ENCODE measurements at places on chromosomes 16 and 17. TPM values are rescaled to one million over a fixed set of nuclear protein-coding genes. Genes with fewer than 3 reads are reported as not detected.

DNA sequence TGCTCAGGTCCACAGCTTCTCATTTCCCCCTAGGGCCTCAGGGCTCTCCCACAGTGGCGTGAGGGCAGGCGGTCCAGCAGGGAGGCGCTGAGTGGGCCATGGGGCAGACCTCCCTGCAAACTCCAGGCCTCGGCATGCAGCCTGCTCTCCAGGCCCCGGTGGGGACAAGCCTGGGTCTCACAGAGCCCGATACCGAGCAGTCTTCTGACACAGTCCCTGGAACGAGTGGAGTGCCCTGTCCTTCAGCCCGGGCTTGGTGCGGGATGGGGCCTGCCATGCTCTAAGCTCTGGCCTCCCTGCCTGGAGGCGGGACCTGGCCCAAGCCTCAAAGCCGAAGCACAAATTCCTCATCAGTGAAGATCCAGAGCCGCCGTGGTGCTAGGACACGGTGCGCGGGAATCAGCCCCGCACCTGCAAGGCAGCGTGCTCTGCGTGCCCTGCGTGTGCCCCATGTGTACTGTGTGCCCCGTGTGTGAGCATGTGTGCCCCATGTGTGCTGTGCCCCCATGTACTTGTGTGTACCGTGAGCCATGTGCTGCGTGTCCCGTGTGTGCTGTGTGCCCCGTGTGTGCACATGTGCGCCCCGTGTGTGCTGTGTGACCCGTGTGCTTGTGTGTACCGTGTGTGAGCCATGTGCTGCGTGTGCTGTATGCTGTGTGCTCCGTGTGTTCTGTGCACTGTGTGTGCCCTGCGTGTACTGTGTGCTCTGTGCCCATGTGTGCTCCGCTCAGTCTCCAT lies 56.1 kb downstream of the ENGASE start:
- no peak for DNase-seq

DNA sequence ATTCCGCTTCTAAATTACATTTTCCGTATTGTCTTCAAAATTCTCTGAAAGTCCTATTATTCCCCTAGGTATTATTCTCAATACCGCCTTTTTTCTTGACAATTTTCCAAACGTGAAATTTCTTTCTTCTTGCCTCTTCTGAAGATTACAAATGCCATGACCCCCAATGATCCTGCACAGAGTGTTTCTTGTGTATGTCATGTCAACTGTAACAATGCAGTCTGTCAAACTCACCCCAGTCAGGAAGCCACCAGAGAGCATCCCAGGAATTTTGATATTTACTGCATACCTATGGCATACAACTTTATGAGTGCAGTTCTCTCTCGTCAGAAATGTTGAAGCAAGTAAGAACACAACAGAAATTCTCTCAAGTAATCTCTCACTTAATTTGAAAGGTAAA lies 847.3 kb upstream of the CDH8 start:
- no peak for DNase-seq

SLC22A31 gene
- 83.3 TPM for total RNA-seq

DNA sequence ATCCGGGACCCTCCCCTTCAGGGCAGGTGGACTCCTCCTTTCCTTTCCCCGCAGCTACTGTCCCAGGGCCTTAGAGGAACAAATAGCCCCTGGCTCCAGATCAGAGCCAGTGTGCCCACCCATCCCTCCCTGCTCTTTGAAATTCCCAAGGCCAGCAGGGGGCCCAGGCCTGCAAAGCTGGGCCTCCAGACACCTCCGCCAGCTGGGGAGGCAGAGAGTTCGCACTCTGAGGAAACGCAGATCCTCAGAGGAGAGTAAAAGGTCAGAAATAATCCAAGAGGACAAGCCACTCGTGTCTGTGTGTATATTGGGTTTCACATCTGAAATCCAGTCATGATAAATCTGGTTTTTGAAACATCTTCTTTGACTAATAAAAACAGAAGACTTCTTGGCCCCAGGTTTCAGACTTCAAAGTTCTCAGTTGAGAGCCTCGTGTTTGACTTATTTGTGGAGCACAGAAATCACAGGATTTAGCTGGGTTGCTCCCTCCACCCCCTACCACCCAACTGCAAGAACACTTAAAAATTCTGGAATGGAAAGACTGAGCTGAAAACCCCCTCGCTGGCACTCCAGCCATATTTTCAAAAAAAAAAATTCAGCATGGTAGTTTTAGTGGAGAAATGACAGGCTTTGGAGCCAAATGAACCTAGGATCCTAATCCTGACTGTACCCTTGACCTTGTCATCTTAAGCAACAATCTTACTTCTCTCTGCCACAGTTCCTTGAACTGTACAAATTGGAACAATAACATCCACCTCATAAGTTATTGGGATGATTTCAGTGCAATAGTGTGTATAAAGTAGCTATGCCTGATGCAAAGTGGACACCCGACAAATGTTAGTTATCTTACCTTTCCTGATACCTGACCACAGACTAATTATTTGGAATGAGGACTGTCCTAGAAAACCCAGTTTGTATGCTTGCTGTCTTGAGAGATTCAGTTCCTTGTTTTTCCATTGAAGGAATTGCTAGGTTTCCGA lies 44.5 kb upstream of the TBX2 start:
- DNase-seq: no peak

DNA sequence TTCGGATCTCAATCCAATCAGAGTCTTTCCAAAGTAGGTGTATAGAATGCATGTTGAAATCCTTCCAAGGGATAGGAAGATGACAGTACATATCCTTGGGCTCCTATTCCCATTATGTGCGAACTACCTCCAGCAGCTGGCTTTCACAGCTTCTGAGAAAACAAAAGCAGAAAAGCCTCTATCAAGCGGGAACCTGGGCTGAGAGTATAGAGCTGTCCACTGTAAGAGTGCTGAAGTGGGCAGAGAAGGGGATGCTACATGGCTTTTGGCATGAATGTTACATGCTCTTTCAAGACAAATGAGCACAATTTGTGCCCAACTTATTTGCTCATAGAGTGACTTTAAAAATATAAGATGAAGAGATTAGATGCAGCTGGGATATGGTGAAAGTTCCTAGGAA lies 993.5 kb downstream of the CDH8 start:
- no peak for DNase-seq

GRCh38 chr17:82219083-82219482 lies 6.4 kb upstream of the CCDC57 start:
- DNase-seq: no peak

DNA sequence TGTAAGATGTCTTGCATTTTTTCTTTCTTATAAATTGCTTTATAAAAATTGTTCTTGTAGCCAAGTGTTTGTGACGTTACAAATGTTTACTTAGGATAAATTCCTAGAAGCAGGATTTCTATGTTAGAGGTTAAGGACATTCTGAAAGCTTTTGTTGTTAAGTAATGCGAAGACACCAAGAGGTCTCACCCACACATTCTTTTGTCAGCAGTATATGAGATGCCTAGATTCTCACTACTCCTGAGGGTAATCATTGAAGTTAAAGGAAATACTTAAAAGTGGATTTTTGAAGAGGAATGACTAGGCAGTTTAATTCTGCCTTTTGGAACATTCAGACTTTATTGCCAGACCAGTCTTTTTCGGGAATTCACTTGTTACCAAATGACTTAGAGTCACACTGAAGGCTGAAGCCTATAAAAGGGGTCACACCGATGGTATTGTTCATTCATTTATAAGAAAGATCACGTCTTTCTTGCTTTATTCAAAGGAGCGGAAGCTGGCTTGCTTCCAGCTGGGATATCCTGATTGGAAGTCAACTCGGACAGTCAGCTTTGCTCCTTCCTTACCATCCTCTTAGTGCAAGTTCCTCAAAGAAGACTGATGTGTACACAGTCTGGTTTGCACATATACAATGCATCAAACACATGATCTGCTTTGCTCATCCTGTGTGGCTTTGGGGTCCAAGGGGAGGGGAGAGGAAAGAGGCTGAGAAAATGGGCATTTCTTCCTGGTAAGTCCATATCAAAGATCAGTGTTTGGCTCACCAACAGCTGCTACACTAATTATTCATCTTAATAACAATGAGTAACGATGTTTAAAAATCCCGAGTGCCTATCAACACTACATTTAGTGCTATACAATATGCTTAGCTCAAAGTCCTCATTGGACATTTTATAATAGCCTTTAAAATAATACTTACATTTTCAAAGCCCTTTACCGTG lies 160.0 kb downstream of the MAP2K6 start:
- no peak for DNase-seq

ZBTB4 gene
- 3.3 TPM for total RNA-seq

ARL4D gene
- 9.5 TPM for total RNA-seq

DNA sequence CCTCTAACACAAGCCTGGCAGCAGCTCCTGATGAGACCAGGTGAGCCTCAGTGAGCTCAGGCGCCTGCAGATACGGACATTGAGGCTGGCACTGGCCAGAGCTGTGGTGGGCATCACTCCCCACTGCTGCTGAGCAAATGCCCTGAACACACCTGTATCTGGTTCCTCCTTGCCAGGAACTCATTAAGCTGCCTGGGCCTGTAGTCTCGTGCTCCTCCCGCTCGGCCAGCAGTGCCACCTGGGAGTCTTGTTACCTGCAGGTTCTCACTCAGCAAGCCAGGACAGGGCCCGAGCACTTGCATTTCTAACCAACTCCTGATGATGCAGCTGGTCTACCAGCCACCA lies 13.3 kb downstream of the EIF4A3 start:
- DNase-seq: no peak

TEKT1 gene
- total RNA-seq: not detected

DNA sequence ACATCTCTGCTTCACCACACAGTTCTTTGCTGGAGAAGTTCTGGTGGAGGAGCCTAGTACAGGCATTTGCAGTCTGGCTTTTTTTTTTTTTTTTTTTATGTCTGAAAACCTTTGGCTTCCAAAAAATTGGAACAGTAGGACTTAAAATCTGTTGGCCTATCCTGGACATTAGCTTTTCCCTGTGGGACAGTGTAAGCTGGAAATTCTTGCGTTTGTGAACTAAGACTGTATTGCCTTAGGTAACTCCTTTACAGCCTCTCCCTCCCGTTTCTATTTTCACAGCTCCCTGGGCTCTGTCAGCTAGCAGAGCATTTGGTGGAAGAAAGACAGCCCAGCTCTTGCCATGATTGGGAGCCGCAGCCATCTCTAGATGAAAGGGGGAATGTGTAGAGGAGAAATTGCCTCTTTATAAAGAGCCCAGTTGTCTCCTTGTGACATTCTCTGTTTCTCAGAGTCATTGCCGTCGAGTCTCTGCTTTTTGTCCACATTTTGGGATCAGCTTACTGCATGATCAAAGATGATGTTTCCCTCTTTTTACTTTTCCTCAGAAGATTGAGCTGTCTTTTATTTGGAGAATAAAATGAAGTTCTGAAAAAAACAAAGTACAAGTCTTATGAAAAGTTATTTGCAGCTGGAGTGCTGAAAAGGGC lies 227.5 kb downstream of the SPECC1 start:
- no peak for DNase-seq

GRCh38 chr16:57865746-57866528 lies 63.6 kb upstream of the KIFC3 start:
- DNase-seq: no peak

GRCh38 chr16:3015865-3016521 lies 2.0 kb downstream of the CLDN6 start:
- DNase-seq: no peak

- DNase-seq: peak; percentile 55
These were observed 58.0 kb upstream of the GSE1 start for GRCh38 chr16:85554889-85555718.

KRT33A gene
- not detected for total RNA-seq

KRTAP17-1 gene
- total RNA-seq: not detected

PLXDC1 gene
- not detected for total RNA-seq

- DNase-seq: no peak
These were observed 29.5 kb downstream of the HYDIN start for GRCh38 chr16:71201054-71201453.

ADGRG1 gene
- 2.8 TPM for total RNA-seq

ENO3 gene
- 59.8 TPM for total RNA-seq

SLFN12 gene
- total RNA-seq: not detected

GRCh38 chr16:85066346-85066885 lies 38.8 kb downstream of the KIAA0513 start:
- DNase-seq: no peak

IRX5 gene
- not detected for total RNA-seq

GRCh38 chr16:1787322-1788094 lies 4.7 kb downstream of the NUBP2 start:
- DNase-seq: no peak

CMTM2 gene
- not detected for total RNA-seq

ITGB3 gene
- total RNA-seq: 0.31 TPM

GRCh38 chr16:77193377-77193776 lies 2.4 kb downstream of the MON1B start:
- DNase-seq: no peak

DNA sequence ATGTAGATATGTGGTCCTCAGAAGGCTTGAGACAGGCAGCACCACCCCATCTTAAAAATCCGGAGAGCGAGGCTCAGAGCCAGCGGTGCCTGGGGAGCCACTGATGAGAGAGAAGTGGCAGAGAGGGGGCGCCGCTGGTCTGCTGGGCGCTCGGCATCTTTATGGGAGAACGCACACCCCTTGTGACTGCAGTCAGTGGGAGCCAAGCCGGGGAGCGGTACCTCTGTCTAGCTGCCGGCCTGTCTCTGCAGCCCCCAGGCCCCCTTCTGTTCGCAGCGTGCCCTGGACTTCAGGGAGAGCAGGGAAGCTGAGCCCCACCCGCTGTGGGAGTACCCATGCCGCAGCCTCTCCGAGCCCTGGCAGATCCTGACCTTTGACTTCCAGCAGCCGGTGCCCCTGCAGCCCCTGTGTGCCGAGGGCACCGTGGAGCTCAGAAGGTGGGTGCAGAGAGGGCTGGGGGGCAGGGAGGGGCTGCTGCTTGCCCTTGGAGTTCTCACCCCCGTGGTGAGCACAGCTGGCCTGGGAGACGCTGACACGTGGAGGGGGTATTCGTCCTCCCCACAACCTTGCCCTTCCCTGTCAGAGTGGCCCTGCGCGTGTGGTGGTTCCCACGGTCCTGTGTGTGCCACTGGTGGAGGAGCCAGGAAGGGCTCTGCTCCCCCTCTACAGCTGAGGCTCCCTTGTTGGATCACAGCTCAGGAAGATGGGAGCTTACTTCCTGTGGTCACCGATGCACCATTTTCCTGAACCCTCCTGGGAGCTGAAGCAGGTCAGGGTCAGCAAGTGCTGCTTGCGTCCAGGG lies 44.8 kb downstream of the PRMT7 start:
- no peak for DNase-seq

DNA sequence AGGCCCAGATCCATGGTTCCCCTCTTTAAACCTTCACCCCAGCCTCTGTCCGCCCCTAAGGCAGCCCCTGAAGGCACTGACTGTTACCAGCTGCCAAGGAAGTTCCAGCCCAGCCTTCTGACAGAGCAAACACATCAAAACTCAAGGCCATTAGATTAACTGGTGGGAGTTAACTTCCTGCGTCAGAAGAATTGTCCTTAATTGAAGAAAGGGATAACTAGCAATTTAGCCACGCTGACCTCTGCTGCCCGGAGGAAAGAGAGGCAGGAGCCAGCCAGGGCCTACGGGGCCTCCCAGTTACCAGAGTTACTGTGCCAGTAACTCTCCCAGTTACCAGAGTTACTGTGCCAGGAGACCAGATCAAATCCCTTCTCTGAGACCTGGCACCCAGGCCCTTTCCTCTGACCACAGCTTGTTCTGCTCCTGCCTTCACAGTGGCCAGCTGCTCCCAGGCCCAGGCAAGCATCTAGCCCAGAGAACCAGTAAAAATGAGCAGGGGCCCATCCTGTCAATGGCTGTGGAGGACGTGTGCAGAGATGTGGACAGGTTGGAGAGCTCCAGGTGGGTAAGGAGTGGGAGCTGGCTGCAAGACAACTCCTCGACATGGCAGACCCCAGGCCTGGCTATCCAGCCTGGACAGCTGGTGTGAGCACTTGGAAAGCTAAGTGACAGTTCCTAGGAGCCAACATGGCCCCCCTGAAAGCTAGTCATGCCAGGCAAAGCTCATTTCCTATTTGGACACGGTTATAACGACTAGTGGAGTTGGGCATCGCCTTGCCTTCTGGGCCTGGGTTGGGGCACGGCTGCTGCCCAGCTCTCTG lies 2.8 kb upstream of the PITPNM3 start:
- DNase-seq: no peak

BCAS3 gene
- 10.7 TPM for total RNA-seq

MLYCD gene
- total RNA-seq: 4.0 TPM

CRHR1 gene
- total RNA-seq: not detected
